ENCODE measurements at places on chromosomes 3 and 15.

- ATAC-seq: peak; percentile 73
Observed at GRCh38 chr3:37922721-37923568, 61.3 kb downstream of the CTDSPL start.

DNA sequence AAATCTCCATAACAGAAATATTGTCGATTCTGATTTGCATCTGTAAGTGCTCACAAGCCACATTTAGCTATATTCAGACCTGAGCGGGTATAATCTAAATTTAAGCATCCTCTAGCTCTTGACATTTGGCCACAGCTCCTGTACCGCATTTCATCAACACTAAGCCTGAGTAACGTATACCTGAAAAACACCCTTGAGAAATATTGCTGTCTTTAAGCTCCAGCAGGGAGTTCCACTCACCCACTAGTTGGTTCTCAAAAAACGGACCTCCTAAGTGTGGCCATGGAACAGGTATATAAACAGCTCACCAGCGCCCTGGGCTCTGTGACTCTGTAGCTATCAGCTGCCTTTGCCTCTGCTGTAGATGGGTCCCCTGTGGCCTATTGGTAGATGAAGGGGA, 80.7 kb downstream of the ABI3BP start:
- no peak for ATAC-seq

GRCh38 chr15:48642795-48643194, 2.7 kb downstream of the FBN1 start:
- no peak for ATAC-seq

DNA sequence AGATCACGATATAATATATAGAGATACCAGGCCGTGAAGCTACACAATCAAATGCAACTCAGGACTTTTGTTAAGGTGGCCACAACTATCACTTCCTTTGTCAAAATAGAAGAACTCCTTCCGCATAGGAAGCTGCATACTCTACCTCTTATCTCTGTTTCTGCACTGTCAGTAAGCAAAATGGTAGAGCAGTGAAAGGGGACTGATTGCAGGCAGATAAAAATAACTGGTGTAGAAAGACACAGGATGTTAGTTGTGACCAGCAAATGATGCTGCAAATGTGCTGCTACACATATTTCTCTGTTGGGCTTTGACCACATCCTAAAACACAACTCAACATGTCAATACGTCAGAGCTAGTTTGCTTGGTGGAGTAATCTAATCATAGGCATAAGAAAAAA, 16.3 kb upstream of the TRAT1 start:
- no peak for ATAC-seq

- peak; percentile 67 for ATAC-seq
Observed at GRCh38 chr3:186268616-186269448, 93.2 kb downstream of the DGKG start.
